ENCODE measurements at places on chromosomes 11 and 22.

GRCh38 chr11:36155124-36155561, 134.1 kb downstream of the COMMD9 start:
- DNase-seq = no peak

GRCh38 chr11:114386545-114386944, 13.8 kb downstream of the C11orf71 start:
- no peak for DNase-seq

GRCh38 chr11:17328871-17329494, 22.6 kb upstream of the NCR3LG1 start:
- DNase-seq = no peak

DNA sequence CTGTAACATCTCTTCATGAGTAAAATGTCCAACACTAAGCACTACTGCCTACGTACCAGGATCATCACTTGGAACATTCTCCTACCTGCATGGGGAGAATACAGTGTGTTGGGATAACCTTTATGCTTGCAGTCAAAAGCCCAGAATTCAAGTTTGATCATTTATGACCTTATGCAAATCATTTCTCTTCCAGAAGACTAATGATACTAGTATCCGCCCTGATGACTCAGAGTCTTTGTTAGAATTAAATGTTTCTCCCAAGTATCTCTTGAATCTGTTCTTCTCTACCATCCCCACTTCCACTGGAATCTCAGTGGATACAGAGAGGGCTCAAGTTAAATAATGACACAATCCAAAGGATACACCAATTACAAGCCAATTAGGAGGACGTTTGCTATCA, 12.4 kb downstream of the MAJIN start:
- no peak for DNase-seq

DNA sequence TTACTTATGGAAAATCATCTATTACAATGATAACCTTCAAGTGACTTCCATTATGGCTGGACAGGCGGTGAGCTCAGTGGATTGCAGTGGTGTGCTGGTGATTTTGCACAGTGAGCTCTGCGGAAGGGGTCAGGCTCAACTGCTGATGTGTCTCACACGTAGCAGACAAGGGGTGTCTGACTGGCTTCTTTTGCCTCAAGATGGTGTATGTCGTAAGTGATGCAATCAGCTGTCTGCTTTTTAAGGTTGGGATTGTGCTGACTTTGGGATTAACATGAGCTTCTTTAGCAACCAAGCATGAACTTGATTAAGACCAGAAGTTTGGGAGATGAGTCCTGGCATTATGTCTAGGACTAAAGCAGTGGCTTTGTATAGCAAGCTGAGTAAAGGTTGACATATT, 49.5 kb downstream of the POLD3 start:
- DNase-seq = no peak

GRCh38 chr22:41458161-41458728, 10.2 kb downstream of the PHF5A start:
- DNase-seq = no peak

DNA sequence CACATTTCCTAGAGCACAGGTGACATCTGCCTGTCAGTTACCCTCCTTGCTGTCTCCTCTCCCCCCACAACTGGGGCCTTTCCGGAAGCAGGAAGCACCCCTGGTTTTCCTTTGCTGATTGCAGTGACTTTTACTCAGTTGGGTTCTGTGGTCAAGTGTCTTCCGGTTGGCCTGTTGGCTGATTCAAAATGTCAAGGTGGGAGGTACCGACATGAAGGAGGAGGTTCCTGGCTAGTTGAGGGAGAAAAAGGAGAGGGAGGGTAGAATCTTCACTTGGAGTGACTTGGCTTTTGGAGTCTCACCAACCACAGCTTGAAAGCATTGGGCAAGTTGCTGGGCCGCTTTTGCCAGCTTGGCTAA, 9.3 kb upstream of the ADAMTS15 start:
- DNase-seq = no peak

- no peak for DNase-seq
Measured at GRCh38 chr11:120400564-120401364, 64.6 kb downstream of the ARHGEF12 start.

GRCh38 chr11:73983741-73984538, 1.3 kb upstream of the UCP2 start:
- no peak for DNase-seq

GRCh38 chr11:133029107-133029506, 503.2 kb downstream of the OPCML start:
- DNase-seq = no peak

GRCh38 chr11:76207642-76208401, 1.5 kb upstream of the WNT11 start:
- peak; percentile 35 for DNase-seq

DNA sequence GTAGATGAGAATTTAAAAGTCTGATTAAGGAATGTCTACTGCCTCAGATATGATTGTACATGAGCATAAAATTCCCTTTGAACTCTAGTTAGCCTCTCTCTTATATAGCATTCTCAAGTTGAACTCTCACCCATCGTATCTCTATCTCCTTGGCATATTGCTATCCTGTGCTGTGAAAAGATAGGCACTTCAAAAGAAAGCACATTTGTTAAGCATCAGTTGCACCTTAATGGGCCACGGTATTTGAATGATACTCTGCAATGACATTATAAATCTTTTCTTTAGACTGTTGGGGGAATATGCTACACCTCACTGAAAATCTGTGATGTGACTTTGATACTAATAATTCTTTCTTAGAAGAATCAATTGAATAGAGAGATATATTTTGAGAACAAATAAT, 570.7 kb downstream of the JRKL start:
- DNase-seq = no peak

DNA sequence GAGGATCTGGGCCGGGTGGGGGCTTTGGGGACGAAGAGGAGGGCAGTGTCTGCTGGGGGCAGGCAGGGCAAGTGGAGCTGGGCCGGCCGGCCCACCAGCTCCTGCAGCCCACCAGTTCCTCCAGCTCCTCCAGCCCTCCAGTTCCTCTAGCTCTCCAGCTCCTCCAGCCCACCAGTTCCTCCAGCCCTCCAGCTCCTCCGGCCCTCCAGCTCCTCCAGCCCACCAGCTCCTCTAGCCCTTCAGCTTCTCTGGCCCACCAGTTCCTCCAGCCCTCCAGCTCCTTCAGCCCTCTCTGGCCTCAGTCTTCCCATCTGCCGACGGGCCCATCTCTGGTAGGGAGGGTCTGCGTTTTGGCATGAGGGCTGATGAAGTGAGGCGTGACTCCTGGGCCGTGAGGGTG, 9.2 kb upstream of the CCDC188 start:
- no peak for DNase-seq

DNA sequence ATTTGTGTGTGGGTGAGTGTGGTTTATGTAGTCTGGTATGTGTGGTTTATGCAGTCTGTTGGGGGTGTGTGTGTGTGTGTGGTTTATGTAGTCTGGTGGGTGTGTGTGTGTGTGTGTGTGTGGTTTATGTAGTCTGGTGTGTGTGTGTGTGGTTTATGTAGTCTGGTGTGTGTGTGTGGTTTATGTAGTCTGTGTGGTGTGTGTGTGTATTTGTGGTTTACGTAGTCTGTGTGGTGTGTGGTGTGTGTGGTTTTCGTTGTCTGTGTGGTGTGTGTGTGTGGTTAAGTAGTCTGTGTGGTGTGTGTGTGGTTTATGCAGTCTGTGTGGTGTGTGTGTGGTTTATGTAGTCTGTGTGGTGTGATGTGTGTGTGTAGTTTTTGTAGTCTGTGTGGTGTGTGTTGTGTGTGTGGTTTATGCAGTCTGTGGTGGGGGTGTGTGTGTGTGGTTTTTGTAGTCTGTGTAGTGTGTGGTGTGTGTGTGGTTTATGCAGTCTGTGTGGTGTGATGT, 26.2 kb upstream of the PARVG start:
- DNase-seq = no peak

GRCh38 chr11:44750551-44751465, 24.0 kb downstream of the TSPAN18 start:
- peak; percentile 37 for DNase-seq

- no peak for DNase-seq
Measured at GRCh38 chr11:117296881-117297280, 5.7 kb downstream of the BACE1-AS start.

DNA sequence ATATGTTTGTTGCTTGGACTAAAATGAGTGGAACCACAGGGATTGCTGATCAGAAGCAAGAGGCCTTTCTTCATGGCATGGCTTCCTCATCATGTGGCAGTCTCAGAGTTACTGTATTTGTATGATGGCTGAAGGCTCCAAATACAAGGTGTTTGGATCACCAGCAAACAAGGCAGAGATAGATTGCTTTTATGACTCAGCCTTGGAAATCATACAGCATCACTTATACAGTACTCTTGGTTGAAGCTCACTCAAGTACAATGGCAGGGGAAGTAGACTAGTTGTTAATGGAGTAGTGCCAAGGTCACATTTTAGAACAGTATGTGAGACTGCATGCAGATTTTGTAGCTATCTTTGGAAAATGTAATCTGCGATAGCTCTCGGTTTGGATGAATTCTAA, 16.6 kb downstream of the CAPRIN1 start:
- DNase-seq = no peak

DNA sequence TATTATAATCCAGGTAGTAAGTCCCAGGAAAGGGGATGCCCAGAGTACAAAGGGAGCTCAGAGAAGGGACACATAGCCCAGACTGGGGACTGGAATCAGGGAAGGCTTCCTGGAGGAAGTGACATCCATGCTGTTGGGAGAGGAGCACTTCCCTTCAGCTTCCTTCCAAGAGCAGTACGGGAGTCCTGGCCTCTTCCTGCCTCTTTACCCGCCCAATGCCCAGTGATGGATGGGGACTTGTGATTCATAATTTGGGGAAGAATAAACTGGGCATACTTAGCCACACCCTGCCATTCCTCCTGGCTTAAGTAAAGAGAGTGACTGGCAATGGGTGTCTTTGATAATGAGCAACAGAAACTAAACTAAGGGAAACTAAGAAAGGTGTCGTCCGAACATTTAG, 11.5 kb downstream of the C11orf91 start:
- no peak for DNase-seq

GRCh38 chr22:38238519-38239071, 34.2 kb downstream of the TMEM184B start:
- no peak for DNase-seq

GRCh38 chr11:110798201-110798900, 86.1 kb upstream of the ARHGAP20 start:
- DNase-seq = no peak

GRCh38 chr11:44306052-44306917, 3.7 kb downstream of the ALX4 start:
- DNase-seq = no peak

DNA sequence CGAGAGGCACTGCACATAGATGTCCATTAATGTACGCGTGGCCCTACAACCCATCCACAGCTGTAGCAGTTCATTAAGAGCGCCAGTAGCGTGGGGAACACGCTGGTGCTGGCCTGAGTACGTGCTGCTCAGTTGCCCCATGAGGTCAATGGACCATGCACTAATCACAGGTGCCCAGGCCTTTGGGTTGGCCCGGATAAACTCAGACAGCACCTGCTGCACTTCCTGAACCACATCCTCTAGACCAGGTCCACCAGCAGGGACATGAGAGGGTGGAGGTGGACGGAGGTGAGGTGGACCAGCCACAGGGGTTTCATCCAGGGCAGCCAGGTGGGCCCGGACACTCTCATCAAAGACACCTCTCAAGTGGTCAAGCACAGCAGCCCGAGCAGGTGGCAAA, 3.1 kb upstream of the GANAB start:
- no peak for DNase-seq

DNA sequence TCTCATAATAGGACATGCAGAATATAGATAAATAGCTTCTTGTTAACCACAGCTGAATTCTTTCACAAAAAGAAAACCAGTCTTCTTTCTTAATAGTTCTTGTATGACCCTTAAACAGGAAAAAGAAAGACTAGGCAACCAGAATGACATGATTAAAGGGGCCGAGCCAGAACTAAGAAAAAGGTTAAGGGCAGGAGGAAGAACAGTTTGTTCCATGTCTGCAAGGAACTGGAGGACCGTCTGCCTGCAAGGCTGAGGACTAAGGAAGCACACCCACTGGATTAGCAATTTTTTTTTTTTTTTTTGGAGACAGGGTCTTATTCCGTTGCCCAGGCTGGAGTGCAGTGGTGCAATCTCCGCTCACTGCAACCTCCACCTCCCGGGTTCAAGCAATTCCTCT, 26.0 kb upstream of the TMPRSS5 start:
- DNase-seq = no peak

DNA sequence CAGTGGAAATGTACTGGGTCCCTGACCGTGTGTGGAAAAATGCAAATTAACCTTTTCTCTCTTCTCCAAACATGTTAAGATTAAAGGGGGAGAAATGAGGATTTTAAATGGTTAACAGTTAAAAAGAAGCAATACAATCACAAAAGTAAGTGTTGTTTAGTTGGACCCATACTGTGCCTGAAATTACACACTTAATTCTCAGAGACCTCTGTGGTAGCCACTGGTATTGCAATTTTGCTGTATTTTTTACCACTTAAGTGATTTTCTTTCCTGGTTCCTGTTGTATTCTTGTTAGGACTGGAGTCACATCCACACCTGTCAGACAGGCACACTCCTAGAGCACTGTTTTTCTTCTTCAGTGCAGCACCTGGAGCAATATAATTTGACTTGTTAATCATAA, 179.6 kb upstream of the PDGFD start:
- no peak for DNase-seq

DNA sequence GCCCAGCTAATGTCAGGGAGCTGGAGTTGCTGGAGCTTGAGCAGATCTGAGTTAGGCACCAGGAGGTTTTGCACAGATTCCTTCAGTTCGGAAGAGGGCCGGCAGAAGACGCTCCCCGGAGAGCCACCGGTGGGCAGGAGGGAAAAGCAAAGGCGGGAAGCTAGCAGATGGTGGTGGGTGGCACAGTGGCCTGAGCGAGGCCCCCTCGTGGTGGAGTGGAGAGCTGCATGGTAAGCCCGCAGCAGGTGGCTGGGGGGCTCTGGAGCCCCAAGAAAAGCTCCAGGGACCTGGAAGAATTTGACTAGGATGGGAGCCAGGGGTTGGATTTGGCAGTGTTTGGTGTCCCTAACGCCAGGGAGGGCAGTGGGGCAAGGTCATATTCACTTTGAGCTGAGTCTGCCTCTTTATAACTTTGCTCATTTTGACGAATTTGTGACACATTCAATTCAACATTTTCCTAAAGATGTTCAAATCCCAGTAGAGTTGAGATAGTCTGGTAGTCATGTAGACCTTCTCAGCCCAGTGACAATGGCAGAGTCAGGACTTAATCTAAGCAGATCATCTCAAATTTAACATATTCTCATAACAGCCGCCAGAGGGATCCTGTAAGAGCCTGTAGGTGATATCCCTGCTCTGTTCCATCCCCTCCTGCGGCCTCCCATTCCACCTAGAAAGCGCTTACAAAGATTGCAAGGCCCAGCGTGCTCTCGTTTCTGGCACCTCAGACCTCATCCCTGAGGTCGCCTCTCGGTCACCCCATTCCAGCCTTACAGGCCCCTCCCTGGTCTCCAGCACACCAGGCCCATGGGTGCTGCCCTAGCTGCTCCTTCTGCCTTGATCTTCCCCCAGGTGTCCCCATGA, 57.9 kb downstream of the TRIM29 start:
- DNase-seq = no peak

- DNase-seq = peak; percentile 14
Measured at GRCh38 chr22:33579448-33580093, 340.7 kb downstream of the LARGE1 start.

- DNase-seq = no peak
Measured at GRCh38 chr22:24142241-24142640, 39.0 kb upstream of the SUSD2 start.

- DNase-seq = no peak
Measured at GRCh38 chr22:43534916-43535315, 123.1 kb downstream of the MPPED1 start.

Measured in anterior cingulate cortex (tissue), 58 donors.